Omental fat pad (tissue), 4 donors: ENCODE measurements at places on chromosomes 4 and X.

GRCh38 chr4:126807132-126807531, 825.6 kb upstream of the INTU start:
- DNase-seq = no peak

- no peak for DNase-seq
Measured at GRCh38 chrX:42247241-42247640, 323.9 kb upstream of the CASK start.

- DNase-seq = no peak
Measured at GRCh38 chr4:113849771-113850170, 88.2 kb upstream of the CAMK2D start.

DNA sequence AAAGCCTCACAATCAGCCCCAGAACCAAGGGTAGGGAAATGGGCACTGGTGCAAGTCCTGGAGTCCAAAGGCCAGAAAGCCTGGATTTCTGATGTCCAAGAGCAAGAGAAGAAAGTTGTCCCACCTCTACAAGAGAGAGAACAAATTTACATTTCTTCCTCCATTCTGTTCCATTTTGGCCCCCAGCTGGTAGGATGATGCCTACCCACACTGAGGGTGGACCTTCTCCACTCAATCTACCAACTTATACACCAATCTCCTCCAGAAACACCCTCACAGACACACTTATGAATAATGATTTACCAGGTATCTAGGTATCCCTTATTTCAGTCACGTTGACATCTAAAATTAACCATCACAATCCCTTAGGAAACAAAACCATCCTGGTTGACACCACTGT, 367.8 kb upstream of the GRIA3 start:
- no peak for DNase-seq

DNA sequence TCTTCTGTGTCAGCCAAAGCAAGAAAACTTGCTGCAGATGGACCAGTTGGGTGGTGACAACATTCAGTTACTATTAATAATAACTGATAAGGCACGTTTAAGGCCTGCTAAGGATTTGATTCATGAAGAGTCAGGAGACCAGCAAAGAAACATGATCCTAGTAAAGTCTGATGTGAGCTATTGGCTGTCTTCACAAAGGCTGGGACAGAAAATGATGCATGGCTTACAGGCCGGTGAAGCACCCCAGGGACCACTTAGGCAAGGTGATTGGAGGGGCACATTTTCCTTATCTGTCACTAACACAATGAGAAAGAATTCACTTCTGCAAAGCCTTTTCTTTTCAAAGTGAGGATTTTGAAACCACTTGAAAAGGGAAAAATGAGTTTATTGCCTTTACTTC, 65.4 kb upstream of the TRPC3 start:
- no peak for DNase-seq

DNA sequence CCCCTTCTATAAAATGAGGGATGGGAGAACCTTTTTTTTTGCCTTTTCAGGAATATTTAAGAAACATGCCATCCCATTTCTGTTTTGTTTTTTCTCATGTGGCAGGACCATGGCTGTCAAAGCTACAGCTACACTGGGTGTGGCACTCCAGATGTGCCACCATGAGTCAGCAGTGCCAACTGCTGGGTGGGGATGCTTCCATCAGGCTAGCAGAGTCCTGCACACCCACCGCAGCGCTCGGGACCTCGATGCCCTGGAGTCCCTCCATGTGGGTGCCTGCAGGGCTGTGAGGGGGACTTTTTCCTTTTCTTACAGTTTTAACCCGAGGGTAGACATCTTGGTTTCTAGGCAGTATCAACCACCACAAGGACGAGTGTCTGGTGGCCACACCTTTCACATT, 352.6 kb downstream of the NR3C2 start:
- DNase-seq = no peak

- DNase-seq = no peak
Measured at GRCh38 chrX:17500145-17500579, 125.2 kb downstream of the NHS start.

- DNase-seq = no peak
Measured at GRCh38 chr4:17884511-17884910, 73.7 kb downstream of the NCAPG start.
